ENCODE measurements at places on chromosomes 3 and 15.

DNA sequence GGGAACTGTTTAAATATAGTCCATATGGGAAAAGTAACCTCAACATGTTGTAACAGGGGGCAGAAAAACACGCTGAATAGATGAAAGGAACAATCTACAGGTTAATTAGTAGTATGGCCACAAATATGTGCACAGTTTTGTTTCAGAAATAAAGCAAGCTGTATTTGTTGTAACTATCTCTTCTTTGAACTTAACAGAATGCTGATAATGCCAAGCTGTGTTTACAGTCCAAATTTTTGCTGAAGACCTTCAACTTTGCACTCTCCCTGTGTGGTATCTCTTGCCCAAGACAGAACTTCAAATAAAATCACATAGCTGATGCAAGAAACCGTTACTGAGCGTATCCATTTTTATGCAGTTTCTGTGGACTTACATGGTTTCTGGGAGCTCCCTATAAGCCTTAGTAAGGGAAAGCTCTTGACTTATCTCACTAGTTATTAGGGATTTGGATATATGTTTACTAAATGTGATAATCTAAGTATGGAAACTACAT, 425.4 kb upstream of the TPRG1 start:
- no peak overlapping the region for H3K4me3 ChIP-seq
- H3K27me3 ChIP-seq, result no peaks in the 10 kb centered on the region
- no peaks in the 10 kb centered on the region for H3K36me3 ChIP-seq

GRCh38 chr3:100216713-100217112, 44.1 kb upstream of the TBC1D23 start:
- H3K27me3 ChIP-seq, result no peaks in the 10 kb centered on the region
- no peak for DNase-seq
- H3K4me3 ChIP-seq, result no peak overlapping the region
- H3K4me1 ChIP-seq, result no peaks in the 10 kb centered on the region
- H3K36me3 ChIP-seq, result no peaks in the 10 kb centered on the region

DNA sequence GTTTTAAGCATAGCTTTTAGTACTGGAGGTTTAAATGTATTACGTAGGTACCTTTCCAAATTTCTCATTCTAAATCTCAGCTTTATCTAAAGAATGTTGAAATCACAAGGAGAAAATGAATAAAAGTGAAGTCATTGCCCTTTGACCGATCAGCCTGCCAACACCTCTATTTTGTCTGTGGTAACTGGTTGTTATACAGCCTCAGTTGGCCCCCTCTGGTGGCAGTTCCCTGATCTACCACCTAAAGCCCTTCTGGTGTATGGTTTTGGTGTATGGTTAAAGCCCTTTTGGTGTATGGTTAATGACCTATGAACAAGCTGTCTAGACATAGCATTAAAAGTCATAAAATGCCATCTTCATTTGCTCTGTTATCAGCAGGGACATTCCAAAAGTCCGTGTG, 378.2 kb upstream of the AZI2 start:
- no peak for DNase-seq
- H3K4me3 ChIP-seq, result no peak overlapping the region
- H3K36me3 ChIP-seq, result no peaks in the 10 kb centered on the region

GRCh38 chr15:22966321-22967083, 13.7 kb downstream of the CYFIP1 start:
- H3K4me3 ChIP-seq, result no peak overlapping the region
- H3K27ac ChIP-seq, result no peak overlapping the region
- H3K36me3 ChIP-seq, result no peaks in the 10 kb centered on the region
- no peaks in the 10 kb centered on the region for H3K4me1 ChIP-seq
- no peaks in the 10 kb centered on the region for H3K27me3 ChIP-seq

- H3K36me3 ChIP-seq, result no peaks in the 10 kb centered on the region
- no peak for DNase-seq
- H3K4me1 ChIP-seq, result no peaks in the 10 kb centered on the region
- H3K27me3 ChIP-seq, result no peaks in the 10 kb centered on the region
- H3K4me3 ChIP-seq, result no peak overlapping the region
Observed at GRCh38 chr3:67821135-67821534, 166.7 kb upstream of the SUCLG2 start.

DNA sequence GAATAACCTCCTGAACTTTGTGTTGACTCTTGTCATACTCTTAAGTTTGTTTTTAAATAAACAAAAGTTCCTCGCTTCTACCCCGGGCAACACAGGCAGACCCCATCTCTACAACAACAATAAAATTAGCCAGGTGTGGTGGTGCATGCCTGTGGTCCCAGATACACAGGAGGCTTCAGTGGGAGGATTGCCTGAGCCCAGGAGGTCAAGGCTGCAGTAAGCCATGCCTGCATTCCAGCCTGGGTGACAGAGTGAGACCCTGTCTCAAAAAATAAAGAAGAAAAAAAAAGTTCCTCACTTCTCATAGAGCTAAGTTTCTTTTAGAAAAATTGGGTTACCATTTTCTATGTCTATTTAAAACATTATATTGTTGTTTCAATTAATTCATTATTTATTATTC, 29.2 kb downstream of the HDGFL3 start:
- no peaks in the 10 kb centered on the region for H3K27me3 ChIP-seq
- no peaks in the 10 kb centered on the region for H3K36me3 ChIP-seq
- H3K4me1 ChIP-seq, result no peaks in the 10 kb centered on the region

DNA sequence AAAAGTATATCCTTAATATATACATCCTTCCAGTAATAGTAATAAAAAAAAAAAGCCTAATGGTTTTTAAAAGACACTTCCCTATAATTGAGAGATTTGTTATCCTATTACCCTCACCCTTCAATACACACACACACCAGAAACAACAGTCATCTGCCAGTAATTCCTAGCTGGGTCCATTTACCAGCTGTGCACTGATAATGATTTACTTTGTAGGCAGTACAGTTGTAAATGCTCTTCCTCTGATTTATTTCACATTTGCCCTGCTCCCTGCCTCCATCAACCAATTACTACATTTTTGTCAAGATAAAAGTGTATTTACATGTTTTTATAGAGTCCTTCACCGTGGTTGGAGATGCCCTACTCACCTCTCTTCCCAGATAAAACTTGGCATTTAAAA, 12.4 kb downstream of the TPM1 start:
- H3K27ac ChIP-seq, result no peak overlapping the region
- no peaks in the 10 kb centered on the region for H3K4me1 ChIP-seq
- no peak overlapping the region for H3K4me3 ChIP-seq

Data from CD8-positive, alpha-beta memory T cell (primary cell).